ENCODE measurements at places on chromosomes 16 and 17. TPM values are rescaled to one million over a fixed set of nuclear protein-coding genes. Genes with fewer than 3 reads are reported as not detected.

The SLC16A6 gene
- total RNA-seq: 1.0 TPM

The SLC6A2 gene
- not detected for total RNA-seq

DNA sequence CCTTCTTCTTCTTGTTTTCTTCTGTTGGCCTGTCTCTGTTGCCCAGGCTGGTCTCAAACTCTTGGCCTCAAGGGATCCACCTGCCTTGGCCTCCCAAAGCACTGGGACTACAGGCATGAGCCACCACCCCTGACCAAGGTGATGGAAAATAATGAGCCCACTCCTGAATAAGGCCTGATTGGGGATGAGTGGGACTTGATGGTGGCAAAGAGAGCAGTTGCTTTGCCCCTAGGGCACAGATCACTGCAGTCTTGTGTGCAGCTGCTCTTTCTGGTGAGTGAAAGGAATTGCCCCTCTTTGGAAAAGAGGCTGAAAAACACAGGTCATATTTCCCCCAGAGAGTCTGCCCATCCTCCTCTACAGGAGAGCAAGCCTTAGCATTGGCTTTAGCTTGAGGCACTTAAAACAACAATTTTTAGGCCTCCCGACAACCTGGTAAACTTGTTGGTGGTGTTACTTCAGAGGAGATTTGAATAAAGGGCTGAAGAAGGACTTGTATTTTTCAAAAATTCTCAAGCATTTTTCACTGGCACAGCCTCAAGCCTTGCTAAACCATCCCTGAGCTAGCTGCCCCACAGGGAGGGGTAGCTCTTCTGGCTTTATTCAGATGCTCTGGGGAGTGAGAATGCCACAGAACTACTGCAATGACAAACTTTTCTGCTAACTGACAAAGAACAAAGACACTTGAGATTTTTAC lies 6.1 kb upstream of the PDP2 start:
- no peak for DNase-seq

The NOS2 gene
- 0.51 TPM for total RNA-seq

DNA sequence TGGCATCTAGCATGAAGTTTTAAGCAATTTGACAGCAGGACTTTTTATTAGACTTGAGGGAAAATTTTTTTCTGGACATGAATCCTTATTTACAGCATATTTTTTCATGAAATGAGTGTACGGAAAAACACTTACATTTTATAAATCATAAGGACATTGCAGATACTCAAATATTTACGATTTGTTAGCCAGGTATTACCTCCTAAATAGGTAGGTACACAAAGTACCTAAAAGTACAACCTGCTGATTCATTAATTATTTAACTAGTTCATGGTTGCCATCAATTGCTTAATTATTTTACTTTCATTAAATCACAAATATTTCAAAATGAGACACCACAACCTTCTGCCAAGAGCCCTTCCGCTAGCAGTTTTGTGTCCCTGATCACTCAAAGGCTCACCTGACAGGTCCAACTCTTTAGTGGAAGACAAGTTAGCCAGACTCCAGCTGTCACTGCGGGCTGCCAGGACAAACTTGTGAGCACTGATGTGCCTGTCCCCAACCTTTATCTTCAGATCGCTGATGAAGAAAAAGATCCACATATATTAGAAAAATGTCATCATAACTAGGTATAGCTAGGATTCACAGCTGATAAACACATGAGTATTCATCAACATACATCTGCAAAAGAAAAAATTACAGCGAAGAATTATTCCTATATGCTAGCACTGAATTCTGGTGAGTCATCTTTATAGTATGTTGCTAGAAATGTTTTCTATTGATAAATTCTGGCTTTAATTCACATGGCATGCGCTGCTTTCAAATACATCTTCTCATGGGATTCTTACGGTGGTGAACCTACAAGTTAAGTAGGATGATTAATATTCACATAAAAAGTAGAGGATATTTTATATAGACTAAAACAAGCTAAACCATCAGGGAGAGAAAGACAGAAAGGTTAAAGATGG lies 28.2 kb downstream of the ANKFY1 start:
- DNase-seq: no peak

DNA sequence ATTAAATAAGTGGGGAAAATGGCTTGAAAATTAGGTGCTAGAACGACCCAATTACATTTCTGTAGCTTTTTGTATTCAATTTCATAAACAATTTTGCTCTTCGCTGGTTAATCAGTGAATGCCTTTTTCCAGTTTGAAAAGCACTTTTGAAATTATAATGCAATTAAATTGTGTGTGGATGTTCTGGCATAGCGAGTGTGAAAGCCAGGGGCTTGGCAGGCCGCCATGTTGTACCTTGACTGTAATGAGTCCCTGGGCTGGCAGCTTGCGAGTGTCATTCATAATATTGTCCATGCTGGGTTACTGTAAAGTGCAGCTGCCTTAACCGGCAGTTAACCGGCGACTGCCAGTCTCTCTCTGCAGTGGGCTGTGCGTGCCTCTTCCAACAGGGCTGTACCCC lies 177.8 kb downstream of the CCDC182 start:
- no peak for DNase-seq

The MYH1 gene
- not detected for total RNA-seq

The HAS3 gene
- 1.0 TPM for total RNA-seq

- DNase-seq: no peak
Observed at GRCh38 chr17:49012769-49013255, 15.6 kb downstream of the IGF2BP1 start.

- DNase-seq: peak; percentile 97
Observed at GRCh38 chr17:40111221-40112128, 10.3 kb upstream of the MSL1 start.

DNA sequence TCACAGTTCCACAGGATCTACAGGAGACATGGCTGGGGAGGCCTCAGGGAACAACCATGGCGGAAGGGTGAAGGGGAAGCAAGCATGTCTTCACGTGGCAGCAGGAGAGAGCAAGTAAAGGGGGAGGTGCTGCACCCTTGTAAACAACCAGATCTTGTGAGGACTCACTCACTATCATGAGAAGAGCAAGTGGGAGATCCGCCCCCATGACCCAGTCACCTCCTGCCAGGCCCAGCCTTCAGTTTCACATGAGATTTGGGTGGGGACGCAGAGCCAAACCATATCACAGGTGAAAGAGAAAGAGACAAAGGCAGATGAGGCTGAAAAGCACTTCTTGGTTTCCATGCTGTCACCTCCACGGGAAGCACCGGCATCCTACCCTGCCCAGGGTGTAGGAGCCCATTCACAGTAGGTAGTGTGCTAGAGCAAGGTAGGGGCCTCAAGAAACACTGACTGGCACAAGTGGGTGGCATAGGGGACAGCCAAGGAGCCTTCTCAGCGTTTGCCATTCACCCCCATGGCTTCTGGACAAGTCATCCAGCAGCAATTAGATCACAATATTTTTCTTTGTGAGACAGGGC lies 6.6 kb downstream of the NARF start:
- no peak for DNase-seq

- DNase-seq: no peak
Observed at GRCh38 chr17:52160136-52160567, 1.6 kb upstream of the CA10 start.

- peak; percentile 67 for DNase-seq
Observed at GRCh38 chr16:66618588-66619375, 14.3 kb downstream of the CMTM3 start.

- DNase-seq: no peak
Observed at GRCh38 chr16:30620169-30620568, 10.0 kb upstream of the ZNF689 start.

GRCh38 chr16:8727131-8727806 lies 52.9 kb downstream of the ABAT start:
- no peak for DNase-seq

GRCh38 chr16:80557037-80557436 lies 16.2 kb downstream of the DYNLRB2 start:
- no peak for DNase-seq

The COG4 gene
- total RNA-seq: 63.2 TPM

- peak; percentile 15 for DNase-seq
Observed at GRCh38 chr17:40912486-40913210, 24.8 kb downstream of the KRT23 start.

DNA sequence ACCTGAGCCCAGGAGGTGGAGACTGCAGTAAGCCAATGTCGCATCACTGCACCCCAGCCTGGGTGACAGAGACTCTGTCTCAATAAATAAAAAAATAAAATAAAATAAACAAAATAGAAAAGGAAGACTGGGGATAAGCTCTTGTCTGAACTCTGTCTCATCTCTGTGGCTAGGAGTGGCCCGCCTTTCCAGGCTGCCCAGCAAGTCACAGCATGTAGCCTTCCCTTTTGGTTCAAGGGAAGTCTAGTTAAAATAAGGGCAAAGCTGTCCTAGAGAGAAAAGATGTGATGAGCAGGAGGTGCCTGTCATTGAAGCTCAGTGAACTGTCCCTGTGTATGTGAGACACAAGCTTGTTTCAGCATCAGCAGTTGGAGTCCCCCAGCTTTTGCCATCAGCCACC lies 2.7 kb upstream of the GFAP start:
- DNase-seq: no peak

DNA sequence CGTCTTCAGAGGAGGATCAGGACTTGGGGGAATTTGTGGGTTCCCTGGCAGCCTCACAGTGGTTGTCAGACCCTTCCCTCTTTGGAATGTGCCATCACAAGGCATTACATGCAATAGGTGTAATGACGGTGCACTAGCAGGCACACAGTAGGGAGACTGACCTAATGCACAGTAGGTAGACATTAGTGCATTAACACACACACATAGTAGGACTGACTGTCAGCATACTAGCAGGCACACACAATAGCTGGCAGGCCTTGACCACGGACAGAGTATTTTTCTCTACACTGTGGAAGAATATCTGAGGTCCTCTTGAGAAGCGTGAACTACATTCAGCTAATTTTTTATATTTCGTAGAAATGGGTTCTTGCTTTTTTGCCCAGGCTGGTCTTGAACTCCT lies 10.9 kb upstream of the UBALD2 start:
- DNase-seq: no peak

The WFIKKN1 gene
- 0.13 TPM for total RNA-seq

DNA sequence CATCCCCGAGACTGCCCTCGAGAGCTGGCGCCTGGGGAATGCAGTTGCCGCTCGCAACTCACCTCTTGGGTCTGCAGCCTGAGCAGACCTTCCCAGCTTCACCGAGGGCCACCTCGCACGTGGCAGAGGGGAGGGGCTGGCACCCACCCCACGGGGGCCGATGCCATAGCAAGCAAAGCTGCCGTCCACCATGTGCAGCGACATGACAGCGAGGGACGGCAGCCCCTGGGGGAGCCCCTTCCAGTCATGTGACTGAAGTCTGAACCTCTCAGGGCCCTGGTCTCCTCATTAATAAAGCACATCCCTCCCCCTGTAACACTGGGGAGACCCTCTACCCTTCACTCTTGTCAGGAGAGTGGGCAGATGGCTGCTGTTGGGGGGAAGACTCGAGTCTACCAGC lies 30.5 kb downstream of the CIBAR2 start:
- no peak for DNase-seq

The KRT25 gene
- total RNA-seq: not detected

DNA sequence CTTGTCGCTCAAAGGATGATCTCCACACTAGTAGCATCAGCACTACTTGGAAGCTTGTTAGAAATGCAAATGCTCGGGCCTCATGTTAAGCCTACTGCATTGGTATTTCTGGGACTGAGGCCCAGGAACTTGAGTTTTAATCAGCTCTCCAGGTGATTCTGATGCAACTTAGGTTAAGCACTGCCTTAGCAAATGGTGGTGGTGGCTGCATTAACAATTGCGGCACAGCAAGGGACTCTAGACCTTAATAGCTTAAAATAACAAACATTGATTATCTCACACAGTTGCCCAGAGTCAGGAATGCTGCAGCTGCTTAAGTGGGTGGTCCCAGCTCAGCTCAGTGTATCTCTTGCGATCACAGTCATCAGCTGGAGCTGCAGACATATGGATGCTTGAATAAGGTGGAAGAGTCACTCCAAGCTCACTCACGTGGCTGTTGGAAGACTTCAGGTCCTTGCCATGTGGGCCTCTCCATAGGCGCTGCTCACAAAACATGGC lies 25.8 kb downstream of the HS3ST3A1 start:
- no peak for DNase-seq

DNA sequence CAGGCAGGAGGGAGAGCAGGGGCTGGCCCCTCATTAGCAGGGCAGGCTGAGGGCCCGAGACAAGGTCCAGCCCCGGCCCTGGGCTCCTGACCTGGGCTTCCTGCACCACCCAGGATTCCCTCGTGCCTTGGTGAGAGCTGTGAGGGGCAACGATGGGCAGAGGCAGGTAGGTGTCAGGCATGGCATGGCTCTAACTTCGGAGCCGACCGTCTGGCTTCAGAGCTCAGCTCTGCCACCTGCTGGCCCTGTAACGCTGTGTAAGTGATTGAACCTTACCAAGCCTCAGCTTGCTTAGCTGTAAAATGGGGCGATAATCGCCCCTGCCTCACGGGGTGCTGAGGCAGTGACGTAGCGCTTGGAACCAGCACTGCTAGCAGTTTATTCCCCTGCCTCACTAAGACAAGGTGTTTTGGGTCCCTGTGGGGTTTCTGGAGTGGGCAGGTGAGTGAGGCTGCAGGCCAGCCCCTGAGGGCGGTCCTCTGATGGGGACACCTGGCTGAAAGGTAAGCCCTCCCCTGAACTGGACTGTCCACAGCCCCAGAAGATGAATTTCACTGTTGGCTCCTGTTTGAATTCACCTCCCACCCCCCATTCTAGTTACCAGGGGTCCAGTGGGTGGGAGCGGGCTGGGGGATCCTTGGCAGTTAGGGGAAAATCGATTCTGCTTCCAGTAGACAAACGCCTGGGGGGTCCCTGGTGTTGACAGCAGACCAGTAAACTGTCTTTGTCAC lies 184.8 kb upstream of the GSE1 start:
- DNase-seq: peak; percentile 44

- no peak for DNase-seq
Observed at GRCh38 chr17:40936437-40936971, 942 bp downstream of the KRT23 start.

The TAT gene
- total RNA-seq: not detected

DNA sequence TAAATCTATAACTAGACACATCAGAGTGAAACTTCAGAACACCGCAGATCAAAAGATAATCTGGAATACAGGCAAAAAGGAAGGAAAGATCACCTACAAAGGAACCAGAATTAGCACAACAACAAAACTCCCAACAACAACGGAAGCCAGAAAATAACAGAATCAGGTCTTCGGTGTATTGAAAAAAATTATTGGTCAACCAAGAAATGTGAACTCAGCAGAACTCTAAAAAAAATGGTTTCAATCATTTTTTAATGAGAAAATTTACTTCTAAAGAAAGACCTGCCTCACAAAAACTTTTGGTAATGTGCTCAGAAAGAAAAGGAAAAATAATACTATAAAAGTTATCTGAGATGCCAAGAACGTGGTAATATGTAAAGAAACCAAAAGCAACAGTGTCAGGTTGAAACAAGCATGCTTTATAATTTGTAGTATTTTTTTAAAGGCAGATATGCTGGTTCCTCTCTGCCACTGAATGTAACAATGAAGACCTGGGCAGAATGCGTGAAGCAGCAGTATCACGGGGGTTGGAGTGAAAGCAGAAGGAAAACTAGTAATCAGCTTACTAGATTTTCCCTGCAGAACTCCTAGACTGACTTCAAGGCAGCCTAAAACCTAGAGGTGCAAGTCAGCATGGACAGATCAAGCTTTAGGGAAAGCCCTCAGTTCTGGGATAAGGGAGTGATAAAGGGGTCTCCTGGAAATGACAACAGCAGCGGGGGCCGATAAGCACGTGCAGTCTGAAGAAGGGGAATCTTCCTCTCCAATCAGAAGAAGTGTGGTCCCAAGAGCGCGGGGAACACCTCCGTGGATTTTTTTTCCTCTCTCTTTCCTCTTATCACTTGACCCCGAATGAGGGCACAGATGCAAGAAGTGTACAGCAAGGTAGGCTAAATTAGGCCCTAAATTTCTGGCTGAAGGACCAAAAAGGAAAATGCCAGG lies 80.9 kb upstream of the TEKT1 start:
- no peak for DNase-seq
